ENCODE measurements at places on chromosomes 12 and 14.

DNA sequence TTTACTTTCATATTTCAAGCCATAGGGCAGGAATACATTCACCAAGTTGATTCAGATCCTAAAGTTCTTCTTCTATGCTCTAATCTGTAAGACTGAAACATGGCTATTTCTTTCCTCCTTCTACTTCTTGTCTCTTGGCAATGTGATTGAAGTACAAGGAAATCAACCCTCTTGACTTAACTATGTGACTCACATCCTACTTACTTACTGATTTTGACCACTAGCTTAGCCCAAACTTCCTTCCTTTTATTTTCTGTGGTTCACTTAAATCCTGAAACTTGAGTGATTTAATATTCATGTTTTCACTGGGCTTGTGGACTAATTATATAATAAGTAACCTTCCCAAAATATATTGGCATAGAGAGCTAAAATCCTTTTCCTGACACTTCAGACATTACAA, 111.2 kb upstream of the NOVA1 start:
- no peak for DNase-seq

DNA sequence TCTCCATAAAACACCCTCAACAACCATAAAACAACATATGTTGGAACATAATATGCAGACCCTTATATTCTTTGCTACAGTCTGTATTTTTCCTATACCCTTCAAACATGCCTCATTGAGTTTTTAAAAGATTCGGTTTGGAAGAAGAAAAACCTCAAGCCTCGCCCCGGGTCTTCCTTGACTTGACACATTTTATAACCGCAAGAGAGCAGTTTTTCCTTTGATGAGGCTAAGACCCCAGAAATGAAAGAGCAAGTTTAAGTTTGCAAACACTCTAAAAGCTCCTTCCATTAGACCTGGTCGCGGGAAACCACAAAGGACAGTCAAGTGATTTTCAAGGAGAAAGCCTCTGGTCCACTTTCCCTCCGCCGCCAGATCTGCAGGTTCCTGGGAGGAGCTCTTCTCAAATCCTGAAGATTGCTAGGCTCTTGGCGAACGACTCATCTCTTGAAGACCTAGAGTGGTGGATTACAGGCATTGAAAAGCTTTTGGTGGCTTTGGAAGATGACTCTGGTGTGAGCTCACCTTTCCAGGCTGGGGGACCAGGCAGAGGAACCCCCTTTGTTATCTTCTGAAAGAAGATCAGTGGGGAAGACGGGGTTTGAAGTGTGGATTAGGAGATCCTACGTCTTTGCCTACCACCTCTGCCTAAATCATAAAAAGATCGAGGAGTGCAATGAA, at the start of gene ASCL4:
Gene ASCL4, plus strand, starts transcription at position 356 of the 681 bp plus-strand sequence. CDS start 515 bp downstream, outside the sequence.
- peak; percentile 11 for DNase-seq

GRCh38 chr12:66131067-66131688, 628 bp upstream of the LLPH start:
- DNase-seq: no peak

- no peak for DNase-seq
Observed at GRCh38 chr12:12181511-12181910, 85.3 kb downstream of the LRP6 start.

- DNase-seq: no peak
Observed at GRCh38 chr14:76806446-76806845, 6.2 kb downstream of the ANGEL1 start.

DNA sequence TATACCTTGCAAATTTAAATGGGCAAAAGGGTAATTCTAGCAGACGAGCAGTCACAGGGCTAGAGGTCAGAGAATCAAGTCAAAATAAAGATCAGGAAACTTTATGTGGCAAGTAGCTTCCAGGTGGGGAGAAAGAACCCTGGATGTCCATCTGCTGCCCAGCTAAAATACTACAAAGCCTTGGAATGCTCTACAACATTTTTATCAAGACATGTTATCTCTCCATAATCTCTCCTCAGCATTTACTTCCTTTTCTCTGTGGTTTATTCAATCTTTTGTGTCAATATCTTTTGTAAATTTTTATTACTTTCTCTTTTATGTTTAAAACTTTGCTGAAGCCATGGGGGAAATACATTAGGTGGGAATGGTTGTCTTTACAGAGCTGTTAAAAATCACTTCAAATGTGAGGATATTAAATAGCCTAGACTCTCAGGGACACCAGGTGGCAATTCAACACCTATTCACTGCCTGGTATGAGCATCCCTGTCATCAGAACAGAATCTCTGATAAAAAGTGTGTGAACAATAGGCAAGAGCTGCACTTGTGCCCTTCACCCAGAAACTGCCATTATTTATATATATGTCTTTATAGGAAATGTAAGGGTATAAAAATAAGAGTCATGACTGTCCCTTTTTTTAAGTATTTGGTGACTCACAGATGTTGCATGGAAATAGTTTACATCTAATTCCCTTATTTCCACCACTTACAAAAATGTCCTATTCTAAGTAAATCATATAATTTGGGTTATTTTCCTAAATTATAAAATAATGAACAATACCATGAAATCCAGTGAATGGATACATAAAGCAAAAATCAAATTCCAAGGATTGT, 152.9 kb downstream of the EPS8 start:
- DNase-seq: no peak

- DNase-seq: no peak
Observed at GRCh38 chr12:131639270-131639940, 71.5 kb upstream of the SFSWAP start.

DNA sequence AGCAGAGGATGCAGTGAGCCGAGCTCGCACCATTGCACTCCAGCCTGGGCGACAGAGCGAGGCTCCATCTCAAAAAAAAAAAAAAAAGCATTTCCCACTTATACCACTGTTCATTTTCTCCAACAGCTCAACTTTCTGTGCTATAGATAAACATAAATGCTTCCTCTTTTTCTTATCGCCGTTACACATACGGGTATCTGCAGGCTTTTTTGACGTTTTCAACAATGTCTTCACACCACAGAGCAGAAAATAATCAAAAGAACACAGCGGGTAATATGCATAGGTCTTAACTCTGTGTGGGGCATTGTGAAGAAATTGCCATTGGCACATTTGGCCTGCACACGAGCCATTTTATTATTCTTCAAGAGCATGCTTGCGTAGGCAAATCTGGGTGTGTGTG, 86.4 kb downstream of the CAPZA3 start:
- DNase-seq: no peak

DNA sequence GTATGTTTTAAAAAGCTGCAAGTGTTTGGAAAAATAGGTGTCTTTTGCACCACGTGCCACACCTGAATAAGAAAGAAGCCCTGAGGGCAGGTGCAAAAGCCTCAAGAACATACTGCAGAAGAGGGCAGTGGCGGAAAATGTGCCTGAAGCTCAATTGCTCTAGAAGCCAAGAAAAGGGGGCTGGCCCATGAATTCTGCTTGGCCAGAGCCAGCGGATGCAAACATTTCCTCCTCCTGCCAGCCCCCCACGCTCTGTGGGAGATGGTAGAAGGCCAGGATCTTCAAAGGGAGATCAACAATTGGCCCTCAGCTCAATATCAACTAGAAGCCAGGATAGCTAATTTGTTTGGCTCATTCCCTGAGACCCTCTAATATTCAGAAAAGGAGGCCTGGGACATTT, 80.3 kb upstream of the TMEM132D start:
- DNase-seq: no peak

DNA sequence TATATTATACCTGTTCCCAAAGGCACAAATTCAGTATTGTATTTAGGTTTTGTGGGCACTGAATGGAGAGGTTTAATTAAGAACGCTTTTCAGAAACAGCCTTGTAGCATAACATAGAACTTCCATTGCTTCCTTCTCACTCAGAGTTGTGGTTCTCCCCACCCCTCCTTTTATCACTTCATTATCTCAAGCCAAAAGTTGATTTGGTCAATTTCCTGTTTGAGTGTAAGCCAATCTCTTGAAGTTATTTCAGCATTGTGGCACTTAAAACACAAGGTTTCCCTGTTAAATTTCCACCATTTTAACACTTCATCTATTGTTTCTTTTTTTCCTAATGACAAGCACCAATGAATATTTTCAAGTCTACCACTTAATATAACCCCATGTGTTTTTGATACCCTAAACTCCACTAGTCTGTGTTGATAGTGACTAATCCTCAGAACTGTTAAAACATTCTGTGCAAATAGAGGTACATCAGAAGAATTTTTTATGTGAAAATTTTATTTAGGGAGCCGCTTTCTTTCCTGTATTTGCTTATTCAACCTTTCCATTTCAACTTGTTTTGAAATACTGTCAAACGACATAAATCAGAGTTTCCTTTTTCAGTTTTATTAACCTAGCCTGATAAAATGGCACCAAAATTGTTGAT, 340.1 kb downstream of the BCAT1 start:
- no peak for DNase-seq

GRCh38 chr12:20280515-20280914, 87.8 kb upstream of the PDE3A start:
- no peak for DNase-seq

DNA sequence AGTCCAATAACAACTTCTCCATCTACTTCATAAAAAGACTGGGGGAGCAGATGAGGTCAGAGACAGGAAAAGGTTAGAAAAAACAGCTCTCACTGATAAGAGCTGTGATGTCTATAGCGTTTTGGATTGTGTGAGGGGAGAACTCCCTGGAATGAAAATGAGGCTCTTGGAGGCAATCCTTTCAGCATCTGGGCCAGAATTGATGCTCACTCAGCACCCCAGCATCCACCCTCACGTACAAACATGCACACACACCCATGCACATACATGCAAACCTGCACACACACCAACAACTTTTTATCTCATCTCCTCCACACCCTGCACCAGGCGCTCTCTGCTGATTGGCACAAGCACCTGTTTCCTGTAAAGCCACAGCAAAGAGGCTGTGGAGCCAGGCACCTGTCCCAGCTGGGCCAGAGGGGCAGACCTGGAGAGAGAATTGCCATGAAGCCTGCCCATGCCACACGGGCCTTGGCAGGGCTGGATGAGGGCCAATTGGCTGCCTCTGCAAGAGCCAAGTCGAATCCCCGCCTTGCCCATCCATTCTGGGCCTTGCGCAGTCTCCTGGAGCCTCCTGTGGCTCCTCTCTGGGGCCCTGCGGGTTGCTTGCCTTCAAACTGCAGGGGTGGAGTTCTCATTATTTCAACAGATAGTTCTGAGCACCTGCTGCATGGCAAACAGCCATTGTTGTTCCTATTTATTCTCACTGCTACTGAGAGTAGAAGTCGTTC, 53.1 kb downstream of the SYNE3 start:
- DNase-seq: no peak

DNA sequence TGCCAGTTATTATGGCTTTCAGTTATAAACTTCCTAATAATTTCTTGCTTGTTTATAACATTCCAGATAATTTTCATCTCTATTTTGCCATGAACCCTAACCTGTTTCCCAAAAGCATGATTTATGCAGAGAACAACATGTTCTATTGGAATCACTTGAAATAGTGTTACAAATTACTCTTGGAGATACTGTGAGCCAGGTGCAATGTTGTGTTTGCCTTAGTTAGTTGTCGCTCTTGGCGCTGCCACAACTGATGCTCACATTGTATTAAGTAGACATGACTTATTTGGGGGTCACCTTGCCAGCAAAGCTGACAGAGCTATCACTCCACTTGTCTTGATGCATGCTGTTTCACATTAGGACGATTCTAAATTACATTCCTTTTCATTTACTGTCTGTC, 49.4 kb downstream of the TSPAN8 start:
- no peak for DNase-seq

DNA sequence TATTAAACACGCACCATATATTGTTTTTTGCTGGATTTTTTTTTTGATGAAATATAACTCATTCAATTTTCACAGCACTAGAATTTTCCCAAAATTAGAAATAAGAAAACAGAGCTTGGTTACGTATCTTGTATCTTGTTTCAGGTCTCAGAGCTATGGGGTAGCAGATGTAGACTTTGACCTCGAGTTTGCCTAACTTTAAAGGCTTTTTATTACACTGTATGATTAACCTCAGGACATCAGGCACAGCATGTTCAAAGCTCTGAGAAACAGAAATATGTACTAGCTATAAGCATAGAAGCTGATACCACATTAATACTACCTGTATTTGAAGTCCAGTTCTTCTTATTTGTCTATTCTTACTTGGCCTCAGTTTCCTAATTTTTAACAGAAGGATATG, 171.9 kb upstream of the KITLG start:
- DNase-seq: no peak

DNA sequence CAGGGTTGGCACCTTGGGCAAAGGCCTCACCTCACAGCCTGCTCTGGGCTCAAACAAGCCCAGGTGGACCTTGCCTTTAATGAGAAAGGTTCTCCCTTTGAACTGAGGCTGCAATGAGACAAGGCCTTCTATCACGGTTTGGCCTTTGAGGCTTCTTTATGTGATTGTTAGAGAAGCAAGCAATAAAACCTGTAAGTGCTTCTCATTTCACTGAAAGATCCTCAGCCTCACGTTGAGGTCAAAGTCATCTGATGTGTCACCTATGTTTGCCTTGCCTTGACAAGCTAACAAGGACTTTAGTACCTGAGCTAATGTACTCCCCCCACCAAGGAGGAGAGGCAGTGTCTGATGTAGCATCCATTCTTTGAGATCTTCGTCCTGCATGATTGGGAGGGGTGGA, 155.9 kb upstream of the RBM19 start:
- DNase-seq: no peak

- DNase-seq: no peak
Observed at GRCh38 chr14:25759920-25760655, 710.1 kb upstream of the STXBP6 start.

DNA sequence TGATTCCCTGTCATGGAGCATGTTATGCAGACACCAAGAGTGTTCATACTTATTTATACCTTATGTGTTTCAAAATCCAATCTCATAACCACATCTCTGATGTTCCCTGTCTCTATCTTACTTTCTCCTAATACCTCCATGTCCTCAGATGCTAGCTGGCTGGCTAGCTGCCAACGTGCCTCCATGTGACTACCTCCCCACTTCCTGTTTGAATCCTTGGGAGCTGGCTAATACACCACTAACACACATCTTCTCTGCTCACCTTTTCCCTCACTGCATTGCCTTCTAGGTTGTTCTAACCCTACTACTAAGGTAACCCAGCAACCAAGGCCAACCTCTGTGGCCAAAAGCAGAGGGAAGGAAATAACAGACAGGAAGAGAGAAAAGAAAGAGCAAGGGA, 27.3 kb downstream of the TTC5 start:
- no peak for DNase-seq

- no peak for DNase-seq
Observed at GRCh38 chr14:100889641-100890040, 13.9 kb downstream of the RTL1 start.

DNA sequence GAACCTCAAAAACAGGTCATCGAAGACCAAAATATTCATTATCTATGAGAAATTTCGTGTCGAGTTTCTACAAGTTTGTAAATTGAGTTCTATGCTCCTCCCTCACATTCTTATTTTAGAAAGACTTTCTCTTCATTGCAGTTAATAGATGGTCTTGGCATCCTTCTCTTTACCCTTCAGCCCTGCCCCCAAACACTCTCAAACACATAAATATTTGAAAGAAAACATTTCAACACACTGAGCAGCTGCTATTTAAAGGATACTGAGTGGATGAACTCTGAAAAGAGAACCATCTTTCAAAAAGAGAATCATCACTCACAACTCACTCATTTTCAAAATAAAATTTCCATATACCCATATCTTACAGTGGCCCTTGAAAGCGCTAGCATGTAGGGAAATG, 67.1 kb downstream of the NUAK1 start:
- DNase-seq: no peak
